ENCODE measurements at places on chromosomes 2 and 18.

GRCh38 chr2:62119311-62119974 lies 76.5 kb upstream of the B3GNT2 start:
- DNase-seq = peak; percentile 55
- H3K27me3 ChIP-seq = no peaks in the 10 kb centered on the region
- no peaks in the 10 kb centered on the region for H3K36me3 ChIP-seq
- H3K27ac ChIP-seq = no peak overlapping the region
- H3K4me3 ChIP-seq = no peak overlapping the region

DNA sequence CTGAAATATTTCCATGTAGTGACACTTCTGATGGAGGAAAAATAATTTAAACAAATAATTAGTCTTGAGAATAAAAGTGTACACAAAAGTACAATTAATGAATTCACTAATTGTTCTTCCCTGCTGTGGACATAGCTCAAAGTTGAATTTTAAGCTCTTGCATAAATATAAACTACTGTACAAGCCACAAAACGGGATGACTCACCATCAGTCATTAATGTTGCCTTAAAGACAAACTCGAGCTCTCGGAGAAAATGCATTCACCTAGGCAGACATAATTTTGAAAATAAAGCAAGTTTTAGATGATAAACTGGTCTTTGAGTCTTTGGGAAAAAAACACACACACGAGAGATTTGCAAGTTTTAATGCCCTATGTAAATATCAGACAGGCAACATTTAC lies 436.4 kb downstream of the ZNF521 start:
- H3K36me3 ChIP-seq = no peaks in the 10 kb centered on the region
- no peak for DNase-seq
- H3K27me3 ChIP-seq = no peaks in the 10 kb centered on the region
- H3K4me1 ChIP-seq = no peaks in the 10 kb centered on the region
- no peak overlapping the region for H3K27ac ChIP-seq

- H3K36me3 ChIP-seq = no peaks in the 10 kb centered on the region
- H3K4me1 ChIP-seq = peaks cover 4% of the 10 kb centered on the region
- H3K4me3 ChIP-seq = no peak overlapping the region
- no peak overlapping the region for H3K27ac ChIP-seq
Observed at GRCh38 chr2:30273574-30273929, 42.2 kb downstream of the LBH start.

GRCh38 chr18:52228166-52228565 lies 111.8 kb upstream of the DCC start:
- H3K4me1 ChIP-seq = no peaks in the 10 kb centered on the region
- H3K27ac ChIP-seq = no peak overlapping the region
- no peaks in the 10 kb centered on the region for H3K36me3 ChIP-seq
- no peak overlapping the region for H3K4me3 ChIP-seq
- H3K27me3 ChIP-seq = no peaks in the 10 kb centered on the region
- no peak for DNase-seq

- H3K4me1 ChIP-seq = no peaks in the 10 kb centered on the region
- no peaks in the 10 kb centered on the region for H3K27me3 ChIP-seq
- DNase-seq = no peak
- H3K36me3 ChIP-seq = peaks cover 10% of the 10 kb centered on the region
- no peak overlapping the region for H3K4me3 ChIP-seq
- H3K27ac ChIP-seq = no peak overlapping the region
Observed at GRCh38 chr18:79458917-79459803, 63.4 kb downstream of the NFATC1 start.

DNA sequence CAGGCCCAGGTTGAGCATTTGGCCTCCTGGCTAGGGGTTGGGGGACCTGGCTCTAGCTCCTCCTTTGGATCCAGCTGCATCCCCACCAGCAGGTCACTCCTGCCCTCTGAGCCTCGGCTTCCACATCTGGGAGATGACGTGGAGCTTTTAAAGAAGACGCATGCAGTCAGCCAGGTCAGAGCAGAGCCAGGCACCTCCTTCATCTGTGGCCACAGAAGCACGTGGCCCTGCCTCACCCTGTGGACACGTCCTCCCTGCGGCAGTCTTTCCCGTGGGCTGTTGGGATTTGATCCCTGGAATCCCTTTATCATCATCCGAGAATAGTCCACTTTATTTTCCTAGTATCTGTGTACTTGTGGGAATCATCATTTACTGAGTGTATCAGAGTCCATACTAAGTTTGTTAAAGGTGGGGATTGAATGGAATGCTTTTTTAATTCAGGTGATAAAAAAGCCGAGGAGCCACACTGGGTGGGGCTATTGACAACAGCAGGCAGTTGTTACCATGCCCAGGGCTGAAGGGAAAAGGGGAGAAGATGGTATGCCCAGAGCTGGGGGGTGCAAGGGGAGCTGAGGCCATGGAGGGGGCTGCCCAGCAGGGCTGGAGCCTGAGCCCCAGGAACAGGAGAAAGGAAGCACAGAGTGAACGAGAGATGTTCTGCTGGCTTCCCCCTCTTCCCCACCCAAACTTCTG lies 170.1 kb downstream of the LAMA1 start:
- H3K4me1 ChIP-seq = no peaks in the 10 kb centered on the region
- no peak overlapping the region for H3K4me3 ChIP-seq
- no peak overlapping the region for H3K27ac ChIP-seq
- no peaks in the 10 kb centered on the region for H3K36me3 ChIP-seq

GRCh38 chr18:34710934-34711333 lies 836 bp downstream of the DTNA start:
- H3K27me3 ChIP-seq = no peaks in the 10 kb centered on the region
- H3K36me3 ChIP-seq = no peaks in the 10 kb centered on the region
- H3K27ac ChIP-seq = no peak overlapping the region

GRCh38 chr2:54373855-54374254 lies 82.3 kb upstream of the SPTBN1 start:
- H3K36me3 ChIP-seq = no peaks in the 10 kb centered on the region
- H3K4me1 ChIP-seq = no peaks in the 10 kb centered on the region
- no peak overlapping the region for H3K4me3 ChIP-seq
- no peak overlapping the region for H3K27ac ChIP-seq

DNA sequence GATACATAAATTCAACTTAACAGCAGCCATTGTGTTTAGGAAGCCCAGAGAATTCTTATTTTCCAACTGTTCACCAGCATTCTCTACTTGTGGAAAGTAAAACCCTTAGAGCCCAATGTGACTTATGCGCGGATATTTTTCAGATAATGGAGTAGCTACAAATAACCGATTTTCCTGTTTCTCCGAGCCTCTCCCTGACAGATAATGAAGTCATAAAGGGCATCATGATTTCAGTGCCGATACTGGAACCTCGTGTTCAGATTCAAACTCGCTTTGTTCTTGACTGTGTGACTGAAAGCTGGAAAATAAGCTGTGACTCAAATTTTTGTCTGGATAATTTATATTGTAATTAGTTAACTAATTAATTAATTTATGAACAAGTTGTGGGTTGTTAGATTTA lies 228.2 kb downstream of the VAPA start:
- H3K4me1 ChIP-seq = no peaks in the 10 kb centered on the region
- H3K27ac ChIP-seq = no peak overlapping the region
- no peak overlapping the region for H3K4me3 ChIP-seq
- DNase-seq = no peak

GRCh38 chr2:236986524-236987330 lies 99.0 kb upstream of the COPS8 start:
- H3K27me3 ChIP-seq = peaks cover 13% of the 10 kb centered on the region
- H3K4me1 ChIP-seq = no peaks in the 10 kb centered on the region
- no peaks in the 10 kb centered on the region for H3K36me3 ChIP-seq

DNA sequence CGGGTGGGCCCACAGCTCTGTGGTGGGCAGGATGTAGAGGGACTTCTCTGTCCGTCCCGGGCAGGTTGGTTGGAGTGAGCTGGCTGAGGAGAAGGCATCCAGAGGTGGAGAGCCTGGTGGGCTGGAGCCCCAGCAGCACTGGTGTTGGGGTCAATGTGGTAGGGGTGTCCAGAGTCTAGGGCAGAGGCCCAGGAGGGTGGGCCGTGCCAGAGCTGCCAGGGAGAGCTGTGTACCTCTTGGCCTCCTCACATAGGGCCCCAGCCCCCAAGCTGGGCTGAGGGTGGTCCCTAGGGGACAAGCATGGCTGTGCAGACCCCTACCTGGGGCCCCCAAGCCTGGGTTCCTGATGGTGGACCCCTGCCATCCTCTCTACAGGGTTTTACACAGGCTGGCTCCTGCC lies 16.0 kb downstream of the ANO7 start:
- no peak overlapping the region for H3K4me3 ChIP-seq
- H3K27me3 ChIP-seq = no peaks in the 10 kb centered on the region
- DNase-seq = no peak
- no peaks in the 10 kb centered on the region for H3K36me3 ChIP-seq
- peaks cover 20% of the 10 kb centered on the region for H3K4me1 ChIP-seq

DNA sequence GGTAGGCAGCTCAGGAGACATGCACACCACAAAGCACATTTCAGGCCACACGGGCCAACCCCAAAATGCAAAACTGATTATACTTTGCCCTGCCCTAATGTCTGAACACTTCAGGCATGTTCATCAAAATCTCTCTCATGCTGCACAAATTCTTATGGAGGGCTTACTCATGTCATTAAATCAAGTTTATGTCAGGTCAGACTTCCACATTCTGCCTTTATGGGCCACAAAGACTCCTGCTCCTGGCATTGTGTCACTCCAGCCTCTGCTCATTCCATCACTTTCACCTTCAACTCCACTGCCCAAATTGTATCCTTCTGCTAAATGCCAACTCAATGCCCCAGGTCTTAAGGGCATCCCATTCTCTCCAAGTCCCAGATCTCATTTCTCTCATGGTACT lies 9.2 kb downstream of the UXS1 start:
- H3K27me3 ChIP-seq = no peaks in the 10 kb centered on the region
- H3K4me1 ChIP-seq = peaks cover 53% of the 10 kb centered on the region
- DNase-seq = peak; percentile 50

DNA sequence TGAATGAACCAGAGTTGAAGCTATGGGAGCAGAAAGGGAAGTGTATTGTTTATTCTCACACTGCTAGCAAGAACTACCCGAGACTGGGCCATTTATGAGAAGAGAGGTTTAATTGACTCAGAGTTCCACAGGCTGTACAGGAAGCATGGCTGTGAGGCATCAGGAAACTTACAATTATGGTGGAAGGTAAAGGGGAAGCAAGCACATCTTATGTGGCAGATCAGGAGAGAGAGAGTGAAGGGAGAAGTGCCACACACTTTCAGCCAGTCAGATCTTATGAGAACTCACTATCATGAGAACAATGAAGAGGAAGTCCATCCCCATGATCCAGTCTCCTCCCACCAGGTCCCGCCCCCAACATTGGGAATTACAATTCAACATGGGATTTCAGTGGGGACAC lies 383.2 kb upstream of the SLC14A2 start:
- peak; percentile 54 for DNase-seq
- H3K27me3 ChIP-seq = no peaks in the 10 kb centered on the region
- no peak overlapping the region for H3K4me3 ChIP-seq
- H3K36me3 ChIP-seq = no peaks in the 10 kb centered on the region
- no peaks in the 10 kb centered on the region for H3K4me1 ChIP-seq

GRCh38 chr18:32730068-32730467 lies 42.8 kb downstream of the KLHL14 start:
- H3K4me1 ChIP-seq = no peaks in the 10 kb centered on the region
- no peaks in the 10 kb centered on the region for H3K27me3 ChIP-seq
- no peaks in the 10 kb centered on the region for H3K36me3 ChIP-seq
- DNase-seq = no peak
- no peak overlapping the region for H3K4me3 ChIP-seq

DNA sequence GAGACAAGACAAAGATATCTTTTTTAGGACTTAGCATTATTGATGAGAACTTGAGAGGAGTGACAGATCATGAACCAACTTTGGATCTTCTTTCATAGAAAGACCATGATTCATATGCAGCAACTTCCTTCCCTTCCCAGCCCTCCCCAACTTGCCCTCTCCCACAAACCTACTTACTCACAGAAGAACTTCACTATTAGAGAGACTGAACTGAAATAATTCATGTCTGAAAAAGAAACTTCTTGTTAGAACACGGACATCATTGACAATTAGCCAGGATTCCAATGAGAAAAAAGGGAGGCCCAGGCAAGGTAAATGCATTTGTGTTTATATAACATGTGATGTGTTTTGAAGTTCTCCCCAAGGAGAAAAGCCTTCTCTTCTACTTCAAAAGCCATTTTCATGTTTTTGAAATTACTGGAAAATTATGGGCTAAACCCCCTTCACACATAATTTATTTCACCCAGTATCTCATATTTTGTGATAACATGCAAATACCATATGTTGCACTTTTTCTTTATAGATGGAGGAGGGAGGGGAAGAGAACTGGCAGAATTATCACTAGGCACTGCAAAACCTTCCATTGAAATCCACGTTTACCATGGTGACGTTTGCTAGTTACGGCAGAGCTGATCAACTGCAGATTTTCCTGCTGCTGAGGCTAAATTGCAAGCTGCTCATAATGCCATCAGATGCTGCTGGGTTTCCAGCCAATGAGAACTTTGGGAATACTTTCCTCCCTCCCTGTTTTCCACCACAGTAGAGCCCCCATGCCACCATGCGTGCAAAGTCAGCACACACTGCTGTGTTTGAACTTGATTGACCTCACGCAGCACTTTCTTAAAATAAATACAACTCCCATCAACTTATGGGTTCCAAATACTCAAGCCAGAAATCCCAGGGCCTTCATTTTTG lies 294.7 kb downstream of the MEIS1 start:
- H3K27me3 ChIP-seq = no peaks in the 10 kb centered on the region
- H3K4me3 ChIP-seq = no peak overlapping the region
- no peaks in the 10 kb centered on the region for H3K4me1 ChIP-seq
- H3K27ac ChIP-seq = no peak overlapping the region

DNA sequence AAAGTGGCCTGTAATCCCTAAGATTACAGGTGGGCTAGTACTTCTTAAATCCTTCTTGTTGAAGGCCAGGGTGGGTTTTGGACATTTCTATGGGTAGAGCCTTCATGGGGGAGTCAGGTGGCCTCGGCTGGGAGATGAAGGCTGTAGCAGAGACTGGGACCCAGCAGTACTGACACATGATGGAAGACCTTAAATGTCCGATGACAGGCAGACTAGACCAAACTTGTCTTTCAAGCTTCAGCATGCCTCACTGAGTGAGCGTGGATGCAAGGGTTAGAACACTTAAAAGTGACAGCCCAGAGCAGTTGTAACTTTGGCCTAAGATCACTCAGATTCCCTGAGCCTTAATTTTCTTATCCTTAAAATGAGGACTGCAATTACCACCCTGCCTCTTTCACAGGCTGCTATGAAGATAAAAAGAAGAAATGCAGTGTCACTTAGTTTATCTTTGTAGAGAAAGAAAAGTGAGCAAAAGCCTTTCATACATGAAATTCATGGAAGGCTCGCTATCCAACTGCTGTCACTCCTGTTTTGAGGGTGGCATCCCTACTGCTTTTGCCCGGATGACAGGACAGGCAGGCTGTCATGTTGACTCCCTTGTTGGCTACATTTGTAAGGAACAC lies 19.5 kb downstream of the PLEK start:
- DNase-seq = no peak
- H3K4me3 ChIP-seq = no peak overlapping the region
- H3K27me3 ChIP-seq = no peaks in the 10 kb centered on the region
- H3K36me3 ChIP-seq = peaks cover 82% of the 10 kb centered on the region
- peak overlapping the region; percentile 40 for H3K27ac ChIP-seq

DNA sequence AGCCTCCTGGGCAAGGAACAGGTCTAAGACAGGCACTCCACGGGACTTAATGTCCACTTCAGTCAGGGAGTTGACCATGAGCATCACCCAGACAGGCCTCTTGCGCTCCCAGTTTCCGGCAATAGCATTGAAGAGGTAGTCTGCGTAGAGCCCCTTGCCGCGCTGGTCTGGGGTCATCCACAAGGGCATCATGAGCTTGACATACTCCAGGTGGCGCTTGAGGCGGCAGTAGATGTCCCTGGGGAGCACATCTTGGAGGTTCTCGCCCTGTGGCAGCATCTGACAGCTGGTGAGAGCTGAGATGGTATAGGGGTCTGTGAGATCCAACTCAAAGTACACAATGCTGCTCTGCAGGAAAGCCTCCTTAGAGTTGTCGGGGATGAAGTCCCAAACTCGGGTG lies 10.6 kb downstream of the TRABD2A start:
- H3K27me3 ChIP-seq = no peaks in the 10 kb centered on the region
- no peaks in the 10 kb centered on the region for H3K4me1 ChIP-seq
- H3K27ac ChIP-seq = no peak overlapping the region
- no peak overlapping the region for H3K4me3 ChIP-seq
- no peak for DNase-seq
